Naive thymus-derived CD8-positive, alpha-beta T cell (primary cell): ENCODE measurements at places on chromosomes 7 and 10.

DNA sequence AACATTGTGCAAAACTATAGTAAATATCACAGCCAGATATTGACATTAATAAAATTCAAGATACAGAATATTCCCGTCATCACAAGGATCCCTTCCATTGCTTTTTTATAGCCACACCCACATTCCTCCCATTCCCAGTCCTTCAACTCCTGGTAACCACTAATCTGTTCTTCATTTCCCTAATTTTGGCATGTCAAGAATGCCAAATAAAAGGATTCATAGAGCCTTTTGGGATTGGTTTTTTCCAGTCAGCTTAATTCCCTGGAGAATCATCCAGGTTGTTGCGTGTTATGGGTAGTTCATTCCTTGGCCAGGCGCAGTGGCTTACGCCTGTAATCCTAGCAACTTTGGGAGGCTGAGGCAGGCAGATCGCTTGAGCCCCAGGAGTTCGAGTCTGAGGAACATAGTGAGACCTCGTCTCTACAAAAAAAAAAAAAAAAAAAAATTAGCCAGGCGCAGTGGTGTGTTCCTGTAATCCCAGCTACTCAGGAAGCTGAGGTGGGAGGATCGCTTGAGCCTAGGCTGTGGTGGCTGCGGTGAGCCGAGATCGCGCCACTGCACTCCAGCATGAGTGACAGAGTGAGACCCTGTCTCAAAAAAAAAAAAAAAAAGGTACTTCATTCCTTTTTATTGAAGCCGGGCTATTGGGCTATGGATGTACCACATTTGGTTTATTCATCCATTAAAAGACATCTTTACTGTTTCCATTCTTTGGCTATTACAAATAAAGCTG is 2.7 kb downstream of the OGDH start:
- DNase-seq, result no peak

- no peak for DNase-seq
These were observed 251.9 kb upstream of the TCERG1L start for GRCh38 chr10:131563411-131563810.

- no peak for DNase-seq
These were observed 30.5 kb downstream of the ITPRIP start for GRCh38 chr10:104307576-104308438.

DNA sequence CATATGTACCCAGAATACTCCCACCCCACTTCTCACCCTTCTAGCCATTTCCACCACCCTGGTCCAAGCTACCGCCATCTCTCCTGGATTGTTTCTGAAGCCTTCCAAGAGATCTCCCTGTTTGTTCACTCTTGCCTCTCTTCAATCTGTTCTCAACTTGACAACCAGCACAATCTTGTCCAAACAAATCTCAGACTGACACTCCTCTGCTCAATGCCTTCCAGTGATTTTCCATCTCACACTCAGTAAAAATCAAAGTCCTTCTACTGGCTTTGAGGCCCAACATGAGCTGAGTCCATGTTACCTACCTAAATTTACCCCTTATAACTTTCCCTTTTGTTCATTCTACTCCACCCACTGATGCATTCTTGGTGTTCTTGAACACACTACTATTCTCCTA is 33.2 kb upstream of the TMEM140 start:
- no peak for DNase-seq

DNA sequence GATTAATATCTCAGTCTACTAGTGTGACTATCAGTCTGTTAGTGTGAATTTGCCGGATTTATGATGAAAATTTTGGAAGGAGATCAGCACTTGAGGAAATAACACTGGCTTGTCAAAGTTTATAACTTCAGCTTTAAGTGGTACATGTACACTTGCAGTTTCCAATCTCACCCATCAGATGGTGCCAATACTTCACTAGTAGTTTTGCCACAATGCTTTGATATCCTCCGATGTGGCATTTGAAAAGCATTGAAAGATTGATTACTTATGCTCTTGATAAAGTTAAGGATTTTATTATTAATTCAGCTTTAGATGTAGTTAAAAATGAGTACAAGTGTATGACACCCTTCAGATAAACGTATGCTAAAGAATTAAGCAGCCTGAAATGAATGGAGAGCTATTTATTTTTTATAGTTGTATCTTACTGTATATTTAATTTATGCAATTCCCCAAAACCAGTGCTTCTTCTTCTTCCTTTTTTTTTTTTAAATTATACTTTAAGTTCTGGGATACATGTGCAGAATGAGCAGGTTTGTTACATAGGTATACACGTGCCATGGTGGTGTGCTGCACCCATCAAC is 98.2 kb downstream of the ANLN start:
- peak; percentile 69 for DNase-seq

- no peak for DNase-seq
These were observed 58.1 kb downstream of the HECW1 start for GRCh38 chr7:43170571-43170970.
